ENCODE measurements at places on chromosomes 7 and 10.

- DNase-seq = no peak
Measured at GRCh38 chr7:157410831-157411556, 74.2 kb downstream of the DNAJB6 start.

DNA sequence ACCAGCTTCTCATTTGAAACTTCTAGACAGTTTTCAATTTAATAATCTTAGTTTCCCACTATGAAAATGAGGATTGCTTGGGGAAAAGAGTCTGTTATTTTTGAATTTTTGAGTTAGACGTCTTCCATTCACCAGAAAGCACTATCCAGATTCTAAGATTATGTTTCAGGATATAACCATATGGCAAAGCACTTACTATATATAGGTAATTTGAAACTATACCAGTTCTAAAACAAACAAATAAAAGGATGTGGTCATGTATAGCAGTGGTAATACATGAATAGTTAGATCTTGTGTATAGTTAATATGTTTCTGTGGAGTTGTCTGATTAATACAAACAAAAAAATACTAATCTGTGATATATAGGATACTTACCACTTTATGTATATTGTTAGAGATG lies 320.0 kb downstream of the EXOC4 start:
- no peak for DNase-seq

- no peak for DNase-seq
Measured at GRCh38 chr7:138752518-138753149, 45.2 kb upstream of the TMEM213 start.

DNA sequence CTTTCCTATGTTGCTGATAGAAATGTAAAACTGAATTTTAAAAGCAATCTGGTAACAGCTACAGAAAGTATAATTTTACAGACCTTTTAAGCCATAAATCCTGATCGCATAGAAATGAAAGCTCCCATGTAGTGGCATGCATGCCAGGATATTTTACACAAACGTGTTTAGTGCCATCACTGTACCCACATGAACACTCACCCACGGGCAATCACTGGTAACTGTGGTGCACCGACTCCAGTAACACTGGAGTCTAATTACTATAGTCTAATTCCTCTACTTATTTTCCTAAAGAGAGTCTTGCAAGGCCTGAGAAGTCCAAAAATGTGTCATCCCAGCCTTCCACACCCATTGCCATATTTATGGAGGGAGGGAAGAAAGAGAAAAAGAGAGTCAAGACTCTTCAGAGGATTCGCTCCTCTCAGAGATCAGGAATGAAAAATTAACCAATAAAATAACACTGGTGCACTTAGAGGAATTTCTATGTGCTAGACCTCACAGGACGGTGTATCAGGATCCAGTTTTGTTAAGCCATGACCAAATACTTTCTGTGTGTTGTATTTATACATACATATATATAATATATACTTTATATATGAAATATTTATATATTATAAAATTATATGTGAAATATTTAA lies 48.9 kb upstream of the AKR1C1 start:
- DNase-seq = no peak

- no peak for DNase-seq
Measured at GRCh38 chr10:80870282-80870681, 332.6 kb downstream of the SH2D4B start.

- DNase-seq = peak; percentile 41
Measured at GRCh38 chr7:95916573-95917297, 144.4 kb downstream of the DYNC1I1 start.

Measured in iPS DF 6.9 (cell line).